ENCODE measurements at places on chromosomes 7 and 10.

DNA sequence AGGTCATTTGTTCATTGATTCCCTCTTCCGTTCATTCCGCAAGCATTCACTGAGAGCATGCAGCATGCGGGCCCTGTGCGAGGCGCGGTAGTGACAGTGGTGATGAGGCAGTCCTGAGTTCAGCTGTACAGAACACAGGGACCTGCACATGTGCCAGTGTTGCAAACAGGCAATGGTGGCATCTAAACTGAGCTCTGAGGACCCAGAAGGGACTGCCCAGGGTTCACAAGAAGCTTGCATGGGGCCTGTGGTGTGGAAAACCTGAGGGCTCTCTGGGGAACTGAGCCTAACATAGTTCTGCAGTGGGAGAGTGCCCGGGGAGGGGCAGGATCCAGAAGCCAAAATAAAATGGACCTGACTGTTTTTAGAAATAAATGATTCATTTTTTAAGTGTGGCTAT, 13.2 kb downstream of the ZNF488 start:
- peak; percentile 31 for DNase-seq

DNA sequence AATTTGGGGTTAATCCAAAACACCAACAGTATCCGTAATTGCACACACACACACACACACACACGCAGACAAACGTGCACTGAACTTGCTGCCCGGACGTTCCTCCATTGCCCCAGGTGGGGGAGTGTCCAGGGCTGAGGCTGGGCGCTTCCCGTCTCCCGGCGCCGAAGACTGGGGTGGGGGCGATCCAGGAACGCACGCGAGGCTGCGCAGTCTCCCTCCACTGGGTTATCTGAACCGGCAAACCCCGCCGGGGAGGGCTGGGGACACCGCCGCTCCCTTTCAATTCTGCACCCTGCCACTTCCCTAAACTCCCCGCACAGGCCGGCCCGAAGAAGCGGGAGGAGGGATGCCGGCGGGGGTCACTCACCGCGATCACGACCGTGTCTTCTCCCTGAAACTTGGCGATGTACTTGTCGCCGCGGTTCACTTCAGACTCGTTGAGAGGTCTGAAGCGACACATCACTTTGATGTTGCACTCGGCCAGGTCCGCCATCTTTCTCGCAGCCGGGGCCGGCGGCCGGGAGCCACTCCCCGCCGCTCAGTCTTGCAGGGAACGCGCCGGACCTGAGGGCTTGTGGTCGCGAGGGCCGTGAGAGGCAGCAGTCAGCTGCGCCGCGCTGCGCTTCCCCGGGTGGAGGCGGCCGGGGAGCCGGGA, 618 bp downstream of the KIF5B start:
- peak; percentile 76 for DNase-seq

GRCh38 chr10:1657479-1657878, 79.8 kb downstream of the ADARB2 start:
- no peak for DNase-seq

GRCh38 chr7:152894295-152895170, 135.0 kb downstream of the ACTR3B start:
- peak; percentile 53 for DNase-seq

DNA sequence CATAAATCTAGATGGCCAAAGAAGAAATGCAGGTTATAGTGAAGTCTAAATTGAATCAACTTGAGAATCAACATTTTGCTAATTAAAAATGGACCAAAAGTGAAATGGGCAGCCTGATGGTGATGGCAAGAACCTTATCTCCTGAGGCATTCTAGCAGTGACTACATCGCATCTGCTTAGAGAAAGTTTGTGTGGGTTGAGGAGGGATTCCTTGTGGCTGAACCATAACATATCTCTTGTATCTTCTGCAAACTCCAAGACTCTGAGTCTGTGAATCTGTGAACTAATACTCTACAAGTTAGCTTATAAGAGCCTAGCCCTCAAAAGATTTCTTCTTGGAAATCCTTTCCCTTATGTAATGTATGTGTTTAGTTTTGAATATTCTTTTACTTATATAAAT, 85.6 kb downstream of the PRKG1 start:
- no peak for DNase-seq

DNA sequence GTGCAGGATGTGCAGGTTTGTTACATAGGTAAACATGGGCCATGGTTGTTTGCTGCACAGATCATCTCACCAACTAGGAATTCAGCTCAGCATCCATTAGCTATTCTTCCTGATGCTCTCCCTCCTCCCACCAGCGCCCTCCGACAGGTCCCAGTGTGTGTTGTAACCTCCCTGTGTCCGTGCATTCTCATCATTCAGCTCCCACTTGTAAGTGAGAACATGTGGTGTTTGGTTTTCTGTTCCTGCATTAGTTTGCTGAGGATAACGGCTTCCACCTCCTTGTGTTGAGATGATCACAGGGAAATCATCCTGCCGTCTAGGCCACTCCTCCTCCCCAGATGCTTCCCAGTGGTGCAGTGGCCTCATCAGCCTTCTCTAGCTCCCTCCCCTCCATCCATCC, 261.6 kb upstream of the GALNT17 start:
- no peak for DNase-seq

DNA sequence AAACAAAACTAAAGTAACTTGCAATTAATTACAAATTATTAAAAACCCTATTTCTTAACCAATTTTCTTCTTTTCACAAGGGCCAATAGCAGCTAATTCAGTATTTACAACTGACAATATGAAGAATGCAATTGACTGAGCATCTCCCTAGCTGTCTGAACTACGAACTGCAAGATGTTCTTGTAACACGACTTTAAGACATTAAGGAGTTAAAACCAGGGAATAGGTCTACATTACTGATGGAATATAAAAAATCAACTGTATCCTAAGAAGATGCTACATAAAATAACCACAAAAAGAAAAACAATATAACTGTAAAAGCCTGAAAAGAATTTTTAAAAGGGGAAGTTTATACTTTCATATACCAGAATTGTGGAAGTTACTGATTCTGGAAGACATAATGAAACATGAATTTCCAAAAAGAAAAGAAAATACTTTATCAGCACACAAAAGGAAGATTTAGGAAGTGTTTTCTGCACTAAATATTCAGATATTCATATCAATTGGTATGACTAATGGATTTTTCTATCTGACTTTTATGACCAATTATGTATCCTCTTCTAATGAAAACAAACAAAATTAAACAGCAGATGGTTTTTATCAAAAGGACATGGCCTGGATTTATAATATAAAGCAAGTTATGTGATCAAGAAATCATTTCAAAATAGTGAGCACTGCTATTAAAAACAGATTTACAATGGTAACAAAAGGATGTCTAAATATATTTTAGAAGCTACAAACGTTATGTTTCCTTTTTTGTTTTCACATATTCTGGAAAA, 1.6 kb downstream of the GPR22 start:
- DNase-seq, result no peak

DNA sequence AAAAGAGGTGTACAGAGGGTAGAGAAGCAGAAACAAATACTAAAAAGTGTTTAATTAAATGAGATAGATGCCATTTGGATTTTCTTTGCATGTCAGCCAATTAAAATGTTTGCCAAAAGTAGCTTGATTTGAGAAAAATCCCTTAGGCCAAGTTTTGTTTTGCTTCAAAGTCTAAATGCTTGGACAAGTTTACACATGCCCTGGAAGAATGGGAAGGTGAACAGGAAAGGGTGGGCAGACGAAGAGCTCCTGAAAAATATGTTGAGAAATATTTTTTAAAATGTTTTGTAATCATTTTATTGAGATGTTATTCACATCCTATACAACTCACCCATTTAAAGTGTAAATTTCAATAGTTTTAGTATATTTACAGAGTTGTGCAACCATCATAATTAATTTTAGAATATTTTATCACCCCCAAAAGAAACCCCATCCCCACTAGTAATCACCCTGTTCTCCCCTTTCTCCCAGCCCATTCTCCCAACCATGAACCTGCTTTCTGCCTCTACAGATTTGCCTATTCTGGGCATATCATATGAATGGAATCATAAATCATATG, 98.5 kb upstream of the ANK3 start:
- no peak for DNase-seq

DNA sequence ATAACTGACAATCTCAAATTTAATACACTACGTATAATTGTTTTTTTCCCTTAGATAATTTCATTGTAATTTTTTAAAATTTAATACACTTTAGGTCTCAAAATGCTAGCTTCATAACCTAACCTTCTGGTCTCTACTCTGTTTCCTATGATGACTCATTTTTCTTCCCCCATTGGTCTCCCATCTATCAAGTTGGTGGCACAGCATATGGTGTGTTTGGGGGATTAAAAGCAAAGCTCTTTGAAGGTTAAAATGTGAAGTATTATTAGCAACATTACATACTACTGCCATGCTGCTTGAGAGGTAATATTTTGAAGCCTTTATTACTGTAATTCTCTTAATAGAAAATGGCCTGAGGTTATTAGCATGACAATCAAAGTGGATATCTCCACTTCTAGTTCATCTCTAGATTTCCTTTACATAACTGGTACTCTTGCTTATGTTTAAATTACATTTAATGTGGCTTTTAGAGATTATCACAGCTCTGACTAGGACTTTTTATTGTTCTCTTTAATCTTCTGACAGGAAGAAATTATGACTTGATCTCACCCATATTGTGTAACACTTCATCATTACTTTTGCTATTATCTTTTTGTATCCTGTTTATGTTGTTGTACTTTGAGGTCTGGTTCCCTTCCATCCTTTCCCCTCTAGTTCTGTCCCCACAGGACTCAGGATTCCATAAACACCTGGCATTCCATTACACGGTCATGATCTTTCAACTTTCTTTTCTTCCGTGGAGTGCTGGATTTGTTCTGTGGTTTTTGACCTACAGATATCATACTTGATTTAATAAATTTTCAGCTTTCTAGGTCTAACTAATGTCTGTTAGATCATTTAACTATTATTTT, 185.1 kb downstream of the SEMA3D start:
- DNase-seq, result no peak

GRCh38 chr7:6438427-6438826, 9.3 kb downstream of the DAGLB start:
- no peak for DNase-seq

DNA sequence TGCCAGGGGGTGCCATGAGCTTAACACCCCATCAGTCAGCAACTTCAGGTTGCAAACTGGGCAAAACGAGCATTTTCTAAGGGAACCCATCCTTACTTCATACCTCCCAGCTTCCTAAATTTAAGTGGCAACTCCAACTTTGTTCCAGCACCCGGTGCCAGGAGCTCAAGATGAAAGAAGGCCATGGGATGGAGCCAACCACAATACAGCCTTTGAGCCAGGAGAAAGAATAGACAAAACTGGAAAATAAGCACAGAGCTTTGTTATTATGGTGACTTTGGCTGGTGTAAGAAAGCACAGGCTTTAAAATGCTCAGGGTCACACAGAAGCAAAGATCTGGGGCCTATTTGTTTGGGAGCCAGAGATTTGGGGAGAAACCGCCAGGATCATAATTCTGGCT, 388.7 kb upstream of the MGMT start:
- no peak for DNase-seq

DNA sequence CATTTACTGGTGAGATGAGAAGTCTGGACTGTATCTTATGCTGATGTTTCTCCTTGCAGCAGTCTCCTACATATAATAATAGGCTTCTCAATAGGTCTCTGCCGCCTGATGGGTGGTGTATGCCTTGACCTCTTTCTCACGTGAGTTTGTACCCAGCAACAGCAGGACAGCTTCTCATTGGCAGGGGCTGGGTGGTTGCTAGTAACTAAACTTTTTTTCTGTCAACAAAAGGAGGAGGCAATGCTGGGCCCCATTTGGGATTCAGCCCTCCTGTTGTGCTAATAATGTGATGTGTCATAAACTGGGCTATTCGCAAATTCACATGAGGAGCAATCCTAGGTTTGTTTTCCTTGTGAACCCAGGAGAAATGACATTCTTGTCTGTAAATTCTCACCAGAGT, 533.6 kb downstream of the GATA3 start:
- no peak for DNase-seq

GRCh38 chr7:139782932-139783331, 5.1 kb upstream of the HIPK2 start:
- no peak for DNase-seq

All from liver (tissue), 10 donors.